NCI-H2171 treated with DMSO at 0.1 percent for 48 hours (cell line): ENCODE measurements at places on chromosomes 4 and X.

DNA sequence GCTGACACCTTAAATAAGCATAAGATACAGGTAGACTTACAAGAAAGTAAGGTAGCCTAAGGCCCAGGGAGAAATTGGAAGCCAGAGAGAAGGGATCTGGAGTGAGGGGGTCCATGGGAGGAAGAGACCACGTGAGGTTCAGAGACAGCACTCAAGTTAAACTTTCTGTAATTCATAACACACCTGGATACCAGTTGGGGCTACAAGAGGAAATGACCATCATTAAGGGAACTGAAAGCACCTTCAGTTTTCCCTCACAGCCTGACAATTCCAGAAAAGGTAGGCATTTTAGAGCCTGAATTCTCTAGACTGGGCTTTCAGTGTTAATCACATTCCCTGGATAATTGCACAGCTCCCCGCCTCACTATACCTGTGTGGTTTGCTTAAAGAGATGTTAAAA, 355.5 kb downstream of the FBXW7 start:
- DNase-seq, result no peak

GRCh38 chr4:137651128-137651527, 118.8 kb upstream of the PCDH18 start:
- DNase-seq, result no peak

DNA sequence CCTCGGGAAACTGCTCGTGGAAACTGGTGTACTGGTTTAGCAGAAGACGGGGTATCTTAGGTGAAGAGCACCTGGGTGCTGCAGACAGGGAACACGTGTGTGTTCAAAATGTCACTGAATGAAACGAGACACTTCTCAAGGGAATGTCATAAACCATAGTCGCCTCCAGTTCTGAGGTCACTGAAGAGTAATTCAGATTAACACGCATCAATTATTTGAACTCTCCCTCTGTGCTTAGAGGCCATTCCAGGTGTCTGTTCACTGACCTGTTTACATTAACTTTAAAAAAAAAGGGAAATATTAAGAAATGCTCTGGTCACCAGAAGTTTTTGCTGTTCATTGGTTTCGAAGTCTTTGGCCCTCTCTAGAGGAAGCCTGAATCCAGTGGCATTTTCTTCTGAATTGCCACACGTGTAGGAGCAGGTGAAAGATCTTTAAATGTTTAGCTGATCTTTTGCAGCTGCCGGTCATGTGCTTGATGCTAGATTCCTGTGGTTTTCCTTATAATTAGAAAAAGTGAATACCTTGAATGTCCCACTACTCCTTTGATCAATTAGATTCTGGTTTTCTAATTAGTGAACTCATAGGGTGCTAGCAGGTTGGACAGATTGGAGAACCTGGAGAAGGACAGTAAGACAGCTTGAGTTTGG, 330.5 kb downstream of the ARHGAP10 start:
- DNase-seq, result peak; percentile 33

DNA sequence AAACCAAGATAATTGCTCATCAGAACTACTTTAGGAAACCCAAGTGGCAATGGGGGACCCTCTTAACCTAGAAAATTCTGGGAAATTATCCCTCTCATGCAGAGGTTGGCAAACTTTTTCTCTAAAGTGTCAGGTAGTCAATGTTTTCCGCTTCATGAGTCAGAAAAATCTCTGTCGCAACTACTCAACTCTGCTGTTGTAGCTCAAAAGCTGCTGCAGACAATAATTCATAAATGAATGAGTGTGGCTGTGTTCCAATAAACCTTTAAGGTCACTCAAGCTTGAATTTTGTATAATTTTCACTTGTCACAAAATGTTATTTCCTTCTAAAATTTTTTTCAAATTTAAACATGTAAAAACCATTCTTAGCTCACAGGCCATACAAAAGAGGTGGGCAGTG, 193.4 kb upstream of the MID1 start:
- DNase-seq, result no peak
